Aorta (tissue), 5 donors: ENCODE measurements at places on chromosomes 7 and 10. TPM values are rescaled to one million over a fixed set of nuclear protein-coding genes. Genes with fewer than 3 reads are reported as not detected.

Gene ARHGEF35
- total RNA-seq, result 9.8 TPM

- DNase-seq, result no peak
Measured at GRCh38 chr10:22598478-22598877, 115.9 kb downstream of the PIP4K2A start.

DNA sequence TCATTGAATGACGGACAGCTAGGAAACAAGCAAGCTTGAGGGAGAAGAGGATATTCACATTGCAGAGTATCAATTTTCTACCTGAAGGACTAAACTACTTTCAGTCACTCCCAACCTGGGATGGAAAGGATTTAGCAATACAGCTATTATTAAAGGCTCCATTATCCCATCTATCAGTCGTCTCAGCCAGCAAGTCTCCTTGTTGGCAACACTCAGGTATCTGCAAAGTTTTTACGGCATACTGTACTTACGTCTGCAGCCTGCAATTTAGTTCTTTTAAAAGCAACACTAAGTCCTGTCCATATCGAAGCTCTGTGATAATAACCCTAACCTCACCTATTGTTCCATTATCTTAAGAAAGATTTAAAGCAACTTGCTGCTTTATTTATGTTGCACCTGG lies 689.4 kb downstream of the PARD3 start:
- DNase-seq, result no peak

DNA sequence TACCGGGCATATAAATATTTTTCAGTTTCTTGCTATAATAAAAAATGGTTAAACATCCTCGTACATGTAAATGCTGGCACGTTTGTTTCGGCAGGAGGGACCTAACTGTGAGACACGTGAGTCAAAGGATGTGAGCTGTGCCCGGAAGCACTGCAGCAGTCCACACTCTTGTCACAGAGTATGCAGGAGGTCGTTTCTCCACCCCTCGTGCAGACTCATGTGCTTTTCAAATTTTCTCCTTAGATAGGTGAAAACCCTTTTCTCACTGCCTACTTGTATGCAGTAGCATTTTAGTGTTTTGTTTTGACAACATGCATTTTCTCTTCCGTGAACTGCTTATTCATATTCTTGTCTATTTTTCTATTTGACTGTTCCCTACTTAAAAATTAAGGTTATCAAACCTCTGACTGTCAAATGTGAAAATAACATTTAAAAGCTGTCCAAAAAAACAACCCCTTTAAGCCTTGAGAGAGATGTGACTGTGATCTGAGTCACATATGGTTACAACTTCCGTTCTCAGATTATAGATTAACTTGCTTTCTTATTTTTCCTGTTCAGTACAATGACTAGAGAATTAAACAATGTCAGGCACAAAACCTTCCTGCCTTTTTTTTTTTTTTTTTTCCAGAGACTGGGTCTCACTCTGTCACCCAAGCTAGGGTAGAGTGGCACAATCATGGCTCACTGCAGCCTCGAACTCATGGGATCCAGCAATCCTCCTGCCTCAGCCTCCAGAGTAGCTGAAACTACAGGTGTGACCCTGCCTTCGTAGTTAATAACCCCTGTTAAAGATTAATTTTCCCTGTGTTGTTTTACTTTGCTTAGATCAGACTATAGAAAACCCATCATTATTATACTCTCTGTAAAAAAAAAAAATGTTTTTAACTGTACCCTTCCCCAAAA lies 45.1 kb downstream of the DPY19L1 start:
- no peak for DNase-seq

GRCh38 chr10:100998991-100999741 lies 442 bp upstream of the LZTS2 start:
- peak; percentile 91 for DNase-seq

GRCh38 chr7:133053321-133053891 lies 28.5 kb downstream of the CHCHD3 start:
- DNase-seq, result no peak
